Fibroblast of lung (primary cell): ENCODE measurements at places on chromosomes 5 and 9. TPM values are rescaled to one million over a fixed set of nuclear protein-coding genes. Genes with fewer than 3 reads are reported as not detected.

NUTM2G gene
- not detected in 2 replicates for total RNA-seq

SUSD3 gene
- 2.8 and 4.6 TPM in 2 replicates for total RNA-seq

CYSTM1 gene
- total RNA-seq, result 18.7 and 24.3 TPM in 2 replicates

LECT2 gene
- total RNA-seq, result not detected in 2 replicates

CCDC192 gene
- not detected in 2 replicates for total RNA-seq

ZNF483 gene
- 1.5 and 4.3 TPM in 2 replicates for total RNA-seq

ECPAS gene
- total RNA-seq, result 107 and 140 TPM in 2 replicates

KCNV2 gene
- total RNA-seq, result not detected in 2 replicates

PHYHD1 gene
- total RNA-seq, result 12.3 and 20.0 TPM in 2 replicates

AOPEP gene
- 66.8 and 94.1 TPM in 2 replicates for total RNA-seq

CDX1 gene
- under 0.01 and 0.33 TPM in 2 replicates for total RNA-seq
